ENCODE measurements at places on chromosomes 6 and 20.
A peak's percentile ranks its signal among the peaks of the same experiment; 100 is the strongest.

DNA sequence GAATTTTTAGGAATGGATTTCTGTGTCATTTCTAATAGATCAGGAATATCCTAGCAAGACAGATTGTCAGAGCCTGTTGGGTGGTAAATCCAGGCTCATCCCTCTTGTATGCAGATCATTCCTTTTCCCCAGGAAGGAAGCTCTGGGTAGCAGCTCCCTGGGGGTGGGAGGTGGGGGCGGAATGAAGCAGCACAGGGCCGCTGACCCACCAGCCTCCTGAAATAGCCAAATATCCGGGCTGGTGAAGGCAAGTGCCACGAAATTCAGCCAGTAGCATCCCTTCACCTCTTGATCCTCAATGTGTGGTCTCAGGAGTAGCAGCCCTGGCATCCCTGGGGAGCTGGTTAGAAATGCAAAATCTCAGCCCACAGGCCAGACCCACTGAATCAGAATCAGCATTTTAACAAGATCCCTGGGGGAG is 256.9 kb downstream of the LRFN2 start:
- DNase-seq, result no peak

GRCh38 chr6:31664790-31665500 is at the start of gene GPANK1:
Gene GPANK1 (minus strand): TSS chr6:31664997. CDS start chr6:31664478, 519 bp downstream.
- DNase-seq, result peak; percentile 85

DNA sequence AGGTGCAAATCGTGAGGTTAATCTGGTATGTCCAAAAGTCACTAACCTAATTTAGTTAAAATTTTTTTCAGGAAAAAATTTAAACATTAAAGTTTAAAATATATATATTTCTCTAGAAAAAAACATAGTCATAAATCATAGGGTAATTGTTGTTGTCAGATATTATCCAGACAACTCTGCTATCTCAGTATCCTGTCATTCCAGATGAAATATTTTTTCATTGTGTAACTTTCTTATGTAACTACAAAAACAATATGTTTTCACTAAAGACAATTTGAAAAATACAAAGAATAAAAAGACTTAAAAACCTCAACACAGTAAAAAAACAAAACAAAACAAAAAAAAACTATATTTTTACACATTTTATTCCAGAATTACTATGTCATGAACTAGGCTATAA is 57.6 kb downstream of the TENT5A start:
- DNase-seq, result no peak

- no peak for DNase-seq
Observed at GRCh38 chr6:44007818-44008621, 119.2 kb downstream of the MRPL14 start.

- no peak for DNase-seq
Observed at GRCh38 chr6:142700671-142701312, 244.2 kb downstream of the HIVEP2 start.

DNA sequence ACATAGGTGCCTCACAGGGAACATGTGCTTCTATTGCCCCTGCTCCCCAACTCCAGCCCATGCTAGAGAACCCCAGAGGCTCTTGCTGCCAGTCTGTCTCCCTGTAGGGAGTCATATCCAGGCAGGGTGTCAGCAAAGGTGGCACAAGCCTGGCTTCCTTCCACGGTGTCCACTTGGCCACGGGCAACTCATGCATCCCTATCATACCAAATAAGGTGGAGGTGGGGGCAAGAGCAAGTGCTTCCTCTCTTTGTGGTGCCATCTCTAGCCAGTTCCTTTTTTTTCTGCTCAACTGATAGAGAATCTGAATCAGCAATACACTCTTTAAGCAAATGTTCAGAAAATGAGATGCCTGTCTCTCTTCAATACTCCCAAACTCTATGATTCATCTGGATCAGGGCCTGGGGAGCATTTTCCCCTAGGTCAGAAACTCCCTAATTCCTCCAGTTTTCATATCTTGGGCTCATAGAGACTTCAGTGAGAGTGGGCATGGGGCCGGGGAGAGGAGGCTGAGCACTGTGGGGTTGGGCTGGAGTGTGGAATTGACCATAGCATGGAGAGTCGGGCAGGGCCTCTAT is 105.1 kb upstream of the GPR6 start:
- DNase-seq, result no peak

DNA sequence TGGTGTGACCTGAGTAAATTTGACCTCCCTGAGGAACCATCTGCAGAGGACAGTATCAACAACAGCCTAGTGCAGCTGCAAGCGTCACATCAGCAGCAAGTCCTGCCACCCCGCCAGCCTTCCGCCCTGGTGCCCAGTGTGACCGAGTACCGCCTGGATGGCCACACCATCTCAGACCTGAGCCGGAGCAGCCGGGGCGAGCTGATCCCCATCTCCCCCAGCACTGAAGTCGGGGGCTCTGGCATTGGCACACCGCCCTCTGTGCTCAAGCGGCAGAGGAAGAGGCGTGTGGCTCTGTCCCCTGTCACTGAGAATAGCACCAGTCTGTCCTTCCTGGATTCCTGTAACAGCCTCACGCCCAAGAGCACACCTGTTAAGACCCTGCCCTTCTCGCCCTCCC is 24.3 kb downstream of the GTSF1L start:
- DNase-seq, result no peak

DNA sequence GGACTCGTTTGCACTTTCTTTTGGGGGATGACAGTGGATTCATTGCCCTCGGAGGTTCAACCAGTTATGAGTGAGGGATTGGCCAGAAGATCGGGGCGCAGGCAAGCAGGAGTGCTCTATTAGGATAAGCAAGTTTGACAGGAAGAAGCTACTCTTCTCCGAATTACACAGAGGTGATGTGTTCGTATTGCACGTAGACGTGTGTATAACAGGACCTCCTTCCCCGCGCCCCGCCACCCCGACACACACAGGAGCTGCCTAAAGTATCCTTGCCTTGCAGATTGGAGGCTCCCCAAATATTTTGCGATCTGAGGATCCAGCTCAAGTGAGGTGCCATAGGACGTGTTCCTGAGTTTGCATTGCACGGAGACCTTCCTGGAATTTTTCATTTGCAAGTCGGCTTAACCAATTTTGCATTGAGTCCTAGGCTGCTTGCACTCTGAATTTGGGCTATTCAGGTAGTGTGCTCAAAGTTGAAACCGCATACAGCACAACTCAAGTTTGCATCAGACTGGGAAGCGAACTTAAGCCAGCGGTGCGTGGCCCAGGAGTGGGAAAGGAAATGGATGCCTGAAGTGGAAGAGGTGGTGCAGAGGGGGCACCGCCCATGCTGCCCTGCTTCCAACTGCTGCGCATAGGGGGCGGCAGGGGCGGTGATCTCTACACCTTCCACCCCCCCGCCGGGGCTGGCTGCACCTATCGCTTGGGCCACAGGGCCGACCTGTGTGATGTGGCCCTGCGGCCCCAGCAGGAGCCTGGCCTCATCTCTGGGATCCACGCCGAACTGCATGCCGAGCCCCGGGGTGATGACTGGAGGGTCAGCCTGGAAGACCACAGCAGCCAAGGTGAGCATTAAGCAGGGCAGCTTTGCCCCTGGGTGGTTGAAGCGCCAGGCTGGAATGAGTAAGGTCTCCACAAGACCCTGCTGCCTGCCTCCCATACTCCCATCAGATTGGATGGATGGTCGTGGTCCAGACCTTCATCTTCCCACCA is 770 bp downstream of the TCF19 start:
- DNase-seq, result no peak

GRCh38 chr6:128339635-128340450 is 180.6 kb downstream of the PTPRK start:
- DNase-seq, result no peak

- DNase-seq, result no peak
Observed at GRCh38 chr6:169321546-169321945, 67.9 kb upstream of the THBS2 start.

GRCh38 chr6:132830334-132830751 is 16.0 kb downstream of the RPS12 start:
- DNase-seq, result no peak

DNA sequence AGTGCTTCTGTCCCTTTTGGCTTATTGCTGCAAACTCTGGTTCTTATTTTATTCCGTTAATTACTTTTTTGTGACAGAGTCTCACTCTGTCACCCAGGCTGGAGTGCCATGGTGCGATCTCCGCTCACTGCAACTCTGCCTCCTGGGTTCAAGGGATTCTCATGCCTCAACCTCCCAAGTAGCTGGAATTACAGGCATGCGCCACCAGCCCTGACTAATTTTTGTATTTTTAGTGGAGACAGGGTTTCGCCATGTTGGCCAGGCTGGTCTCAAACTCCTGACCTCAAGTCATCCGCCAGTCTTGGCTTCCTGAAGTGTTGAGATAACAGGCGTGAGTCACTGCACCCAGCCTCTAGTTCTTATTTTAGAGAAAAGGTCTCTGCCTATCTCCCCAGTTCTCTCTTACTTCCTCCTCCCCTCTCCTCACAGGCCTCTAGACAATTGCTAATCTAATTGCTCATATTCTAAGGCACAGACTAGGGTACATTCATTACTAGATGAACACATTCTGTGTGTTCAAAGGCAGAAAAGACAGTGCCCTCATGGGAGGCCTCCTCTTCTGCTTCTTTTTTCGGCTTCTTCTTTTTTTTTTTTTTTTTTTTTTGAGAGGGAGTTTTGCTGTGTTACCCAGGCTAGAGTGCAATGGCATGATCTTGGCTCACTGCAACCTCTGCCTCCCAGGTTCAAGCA is 27.0 kb downstream of the EDEM2 start:
- no peak for DNase-seq

DNA sequence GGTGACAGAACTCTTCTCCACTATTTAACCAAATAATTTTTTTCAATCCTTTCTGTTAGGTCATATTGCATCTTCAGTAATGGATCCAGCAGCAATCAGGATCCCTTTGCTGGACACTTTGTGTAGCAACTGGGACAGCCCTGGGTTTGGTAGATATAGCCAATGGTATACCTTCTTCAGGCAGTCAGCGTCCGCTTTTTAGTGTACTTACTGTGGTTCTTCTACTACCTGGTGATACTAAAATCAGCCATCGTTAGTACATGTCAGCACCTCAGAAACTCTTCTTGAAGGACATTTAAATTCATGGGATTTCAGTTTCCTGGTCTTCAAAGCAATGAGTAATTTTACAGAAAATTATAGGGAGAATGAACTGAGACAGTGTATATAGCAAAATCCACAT is 93.5 kb downstream of the ADGRG6 start:
- DNase-seq, result no peak

GRCh38 chr6:149366267-149366921 is 33.7 kb upstream of the SUMO4 start:
- DNase-seq, result no peak

- no peak for DNase-seq
Observed at GRCh38 chr6:145815309-145816274, 997 bp upstream of the FBXO30 start.

GRCh38 chr6:46129629-46130511 is at the start of gene ENPP4:
Gene ENPP4 (plus strand): TSS chr6:46129989. CDS start chr6:46139584, 9,595 bp downstream.
- peak; percentile 11 for DNase-seq

DNA sequence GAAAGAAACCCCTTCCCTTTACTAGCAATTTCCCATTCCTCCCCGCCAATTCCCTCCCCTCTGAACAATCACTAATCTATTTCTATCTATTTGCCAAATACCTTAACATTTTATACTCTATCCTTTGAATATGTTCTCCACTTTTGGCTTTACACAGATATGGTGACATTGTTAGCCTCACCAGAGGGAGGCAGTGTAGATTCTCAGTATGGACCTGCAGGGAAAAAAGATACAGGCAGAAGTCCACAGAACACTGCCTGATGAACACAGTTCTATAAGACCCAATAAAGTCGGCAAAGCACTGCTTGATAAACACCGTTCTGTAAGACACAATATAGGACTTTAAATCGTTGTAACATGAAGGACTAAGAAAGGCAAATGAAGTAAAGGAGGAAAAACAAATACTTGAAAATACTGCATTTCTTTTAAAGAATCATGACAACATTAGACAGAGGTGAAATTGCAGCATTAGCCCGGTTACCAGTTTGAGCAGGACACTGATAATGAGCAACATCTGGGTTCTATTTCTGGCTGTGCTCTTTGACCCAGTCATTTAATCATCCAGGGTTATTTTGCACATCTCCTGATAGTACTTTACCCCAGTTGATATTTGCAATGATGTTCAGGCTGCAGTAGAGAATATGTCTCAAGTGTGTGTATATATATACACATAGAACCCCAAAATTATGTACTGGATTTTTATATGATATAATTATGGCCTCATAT is 296.8 kb downstream of the UTRN start:
- DNase-seq, result no peak

GRCh38 chr6:100335991-100336390 is 128.7 kb downstream of the SIM1 start:
- DNase-seq, result peak; percentile 55

GRCh38 chr6:156045401-156046267 is 590.0 kb upstream of the NOX3 start:
- DNase-seq, result no peak

DNA sequence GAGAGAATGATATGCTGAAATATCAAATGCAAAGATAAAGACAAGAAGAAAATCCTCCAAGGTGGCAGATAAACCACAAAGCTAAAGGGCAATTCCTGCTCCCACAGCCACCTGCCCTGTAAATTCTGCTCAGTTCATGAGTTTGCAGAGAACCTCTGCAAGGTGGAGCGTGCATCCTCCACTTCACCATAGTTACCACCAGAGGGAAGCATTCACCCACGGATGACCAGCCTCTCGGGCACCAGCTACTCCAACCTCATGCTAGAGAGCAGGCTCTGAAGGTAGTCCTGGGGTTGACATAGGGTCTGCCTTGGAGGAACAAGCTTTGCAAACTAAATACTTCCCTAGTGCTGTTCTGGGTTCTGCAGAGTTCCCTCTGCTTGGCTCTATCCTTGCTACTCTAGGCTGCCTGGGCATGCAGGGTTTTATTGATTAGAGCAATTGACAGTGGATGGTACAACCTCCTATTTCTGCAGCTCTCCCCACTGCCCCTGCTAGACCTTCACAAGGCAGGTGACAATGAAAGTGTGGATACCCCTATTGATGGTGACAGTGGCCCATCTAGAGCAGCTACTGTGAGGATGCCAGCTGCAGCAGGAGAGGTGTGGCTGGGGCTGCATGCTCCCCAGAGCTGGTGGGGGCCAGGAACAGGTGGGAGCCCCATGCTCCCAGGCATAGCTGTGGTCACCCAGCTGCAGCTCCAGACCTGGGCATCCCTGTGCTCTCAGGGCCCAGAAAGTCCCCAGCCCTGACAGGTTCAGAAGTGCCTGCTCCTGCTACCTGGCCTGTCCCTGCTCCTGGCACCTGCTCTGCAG is 51.1 kb downstream of the GGTLC1 start:
- DNase-seq, result no peak

- no peak for DNase-seq
Observed at GRCh38 chr6:122702841-122703240, 76.7 kb upstream of the FABP7 start.

DNA sequence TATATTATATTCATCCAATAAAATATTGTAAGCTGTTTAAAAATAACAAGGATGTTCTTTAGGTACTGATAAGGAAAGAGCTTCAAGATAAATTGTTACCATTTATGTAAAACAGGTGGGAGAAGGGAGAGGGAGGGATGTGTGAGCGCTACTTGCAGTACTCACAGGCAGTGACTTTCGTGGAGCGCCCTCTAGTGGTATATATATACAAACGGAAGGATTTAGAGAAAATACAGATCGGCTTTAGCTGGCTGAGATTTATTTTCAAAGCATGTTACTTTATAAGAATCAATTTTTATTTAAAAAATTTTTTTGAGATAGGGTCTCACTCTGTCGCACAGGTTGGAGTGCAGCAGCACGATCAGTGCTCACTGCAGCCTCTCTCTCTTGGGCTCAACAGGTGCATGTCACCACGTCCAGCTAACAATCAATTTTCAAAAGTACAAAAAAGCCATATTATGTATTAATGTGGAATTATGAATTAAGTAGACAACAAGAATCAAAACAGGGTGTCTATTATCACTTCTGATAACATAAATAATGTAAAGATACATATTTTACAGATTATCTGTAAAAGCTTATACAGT is 3.3 kb upstream of the MOG start:
- DNase-seq, result no peak

All from GM04503 (cell line).